ENCODE measurements at places on chromosomes 2 and 18.

GRCh38 chr2:144458541-144458940 is 61.4 kb downstream of the ZEB2 start:
- DNase-seq = no peak

GRCh38 chr2:128342550-128342949 is 23.9 kb upstream of the HS6ST1 start:
- DNase-seq = no peak

DNA sequence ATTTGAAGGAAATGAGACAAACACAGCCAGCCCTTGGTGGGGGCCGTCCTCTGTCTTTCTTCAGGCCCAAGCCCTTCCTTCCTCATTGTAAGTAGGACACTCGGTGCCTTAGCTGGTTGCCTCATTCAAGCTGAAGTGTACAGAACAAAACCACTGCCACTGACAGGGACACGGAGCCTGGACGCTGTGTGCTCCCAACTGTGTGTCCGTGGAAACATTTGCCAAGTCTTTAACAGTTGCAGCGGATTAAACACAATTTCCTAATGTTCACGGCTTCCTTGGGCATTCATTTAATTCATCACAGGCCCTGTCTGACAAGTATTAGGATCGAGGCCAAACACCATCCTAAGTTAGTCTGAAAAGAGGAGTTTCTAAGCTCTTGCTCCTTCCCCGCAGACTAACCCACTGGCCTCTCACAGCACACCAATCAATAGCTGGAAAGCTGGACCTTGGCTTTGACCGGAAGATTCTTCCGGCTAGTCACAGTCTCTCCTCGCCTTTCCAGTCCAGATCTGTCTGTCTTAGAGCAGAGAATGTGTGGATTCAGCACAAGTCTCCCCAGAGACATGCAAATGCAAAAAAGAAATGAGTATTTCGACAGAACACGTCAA is 68.7 kb upstream of the ACSL3 start:
- no peak for DNase-seq

DNA sequence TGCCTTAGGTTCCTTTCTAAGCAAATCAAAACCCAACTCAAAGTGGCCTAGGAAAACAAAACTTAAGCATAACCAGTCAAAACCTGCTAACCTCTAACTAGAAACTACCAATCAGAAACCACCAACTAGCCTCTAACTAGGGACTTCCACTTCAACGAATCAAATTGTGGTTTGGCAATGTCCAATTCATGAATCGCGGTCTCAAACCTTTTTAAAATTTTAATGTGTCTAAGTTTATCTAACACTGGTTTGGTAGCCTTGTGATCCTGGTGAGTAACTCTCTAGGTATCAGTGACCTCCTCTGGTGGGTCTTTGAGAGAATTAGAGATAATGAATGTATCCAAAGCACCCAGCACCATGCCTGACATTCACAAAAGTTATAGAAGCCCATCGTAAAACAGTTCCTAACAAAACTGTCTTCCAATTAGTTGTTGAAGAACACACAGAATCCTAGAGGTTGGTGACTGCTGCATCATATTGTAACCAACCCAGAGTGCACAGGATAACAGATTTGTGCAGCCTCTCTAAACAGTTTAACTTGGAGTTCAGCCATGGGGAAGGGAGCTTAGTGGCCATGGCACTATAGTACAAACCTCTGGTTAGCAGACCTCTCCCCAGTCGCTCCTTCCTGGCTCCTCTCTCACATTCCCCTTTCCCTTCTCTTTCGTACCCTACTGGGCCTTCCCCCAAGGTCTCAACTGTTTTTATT is 45.2 kb upstream of the B3GNT2 start:
- no peak for DNase-seq

- DNase-seq = no peak
Measured at GRCh38 chr18:26419746-26420145, 128.6 kb downstream of the KCTD1 start.

DNA sequence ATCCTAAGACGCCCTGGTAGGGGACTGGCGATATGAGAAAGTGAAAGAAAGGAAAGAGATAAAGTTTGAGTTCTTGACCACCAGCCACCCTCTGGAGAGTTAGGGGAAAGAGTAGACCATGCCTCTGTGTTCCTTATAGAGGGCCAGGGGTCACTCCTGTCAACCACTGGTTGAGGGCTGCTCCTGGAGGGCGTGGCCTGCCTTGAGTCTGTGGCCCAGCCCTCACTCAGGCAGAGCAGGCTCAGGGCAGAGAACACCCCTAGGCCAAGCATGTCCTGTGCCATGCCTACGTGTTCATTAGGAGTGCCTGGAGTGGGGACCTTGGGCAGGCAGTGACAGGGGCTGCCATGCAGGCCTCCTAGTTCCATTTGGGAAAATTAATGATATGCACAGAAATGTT is 161.1 kb upstream of the EPB41L3 start:
- no peak for DNase-seq

- DNase-seq = no peak
Measured at GRCh38 chr2:130845505-130846085, 8.9 kb downstream of the ARHGEF4 start.

DNA sequence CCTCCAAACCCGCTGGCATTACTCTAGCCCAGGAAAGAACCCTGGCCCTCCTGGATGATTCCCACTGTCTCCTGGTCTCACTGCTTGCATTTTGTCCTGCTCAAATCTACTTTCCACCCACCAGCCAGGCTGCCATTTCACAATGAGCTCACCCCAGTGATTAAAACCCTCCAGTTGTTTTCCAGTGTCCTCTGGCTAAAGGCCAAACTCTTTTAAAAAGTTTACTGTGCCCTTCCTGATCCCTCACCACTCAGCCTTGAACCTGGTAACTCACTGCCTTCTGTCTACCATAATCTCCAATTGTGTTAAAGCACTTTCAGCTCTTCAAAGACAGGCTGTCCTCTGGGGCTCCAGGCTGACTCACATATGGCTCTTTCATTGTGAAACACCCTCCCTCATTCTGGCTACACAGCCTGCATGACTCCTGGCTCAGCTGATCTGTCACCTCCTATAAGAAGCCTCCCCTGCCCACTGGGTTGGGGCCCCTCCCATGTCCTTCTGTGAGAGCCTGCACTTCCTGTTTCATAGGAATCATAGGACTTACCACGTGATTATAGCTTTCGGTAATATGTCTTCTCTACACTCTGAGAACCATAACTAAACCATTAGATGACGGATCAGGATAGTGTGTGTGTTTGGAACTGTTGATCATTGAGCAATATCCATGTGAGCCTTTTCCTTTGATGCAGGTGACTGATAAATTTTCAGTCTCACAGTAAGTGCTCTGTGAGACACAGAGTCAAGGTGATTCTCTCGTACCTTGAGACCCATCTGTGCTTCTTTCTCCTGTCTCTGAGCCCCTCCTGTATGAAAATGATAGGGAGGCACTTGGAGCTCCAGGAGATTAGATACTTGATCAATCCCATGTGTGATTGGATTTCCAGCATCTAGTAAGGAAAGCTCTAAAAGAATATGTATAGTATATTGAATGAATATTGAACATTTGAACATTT is 590.8 kb upstream of the ID2 start:
- DNase-seq = no peak

- DNase-seq = no peak
Measured at GRCh38 chr2:147450661-147451510, 393.9 kb upstream of the ACVR2A start.

GRCh38 chr2:70806013-70806412 is 14.4 kb downstream of the CLEC4F start:
- DNase-seq = no peak
